ENCODE measurements at places on chromosomes 1 and 21. TPM values are rescaled to one million over a fixed set of nuclear protein-coding genes. Genes with fewer than 3 reads are reported as not detected.

DNA sequence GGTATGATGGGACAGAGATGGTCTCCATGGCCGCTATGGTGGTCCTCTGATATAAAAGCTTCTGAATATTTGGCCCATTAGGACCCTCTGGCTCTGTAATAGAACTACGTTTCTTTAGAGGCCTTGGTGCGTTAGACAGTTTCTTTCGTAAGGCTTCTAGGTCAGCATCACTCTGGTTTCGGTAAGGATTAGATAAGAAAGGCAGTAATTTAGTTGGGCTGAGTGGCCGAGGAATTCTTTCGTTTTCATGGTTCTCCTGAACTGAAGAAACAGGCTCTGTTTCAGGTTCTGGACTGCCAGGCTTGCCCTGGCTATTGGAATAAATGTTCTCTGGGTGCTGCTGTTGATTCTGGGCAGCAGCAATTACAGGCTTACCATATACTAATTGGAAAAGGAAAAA, 49.5 kb downstream of the TP53BP2 start:
- H3K36me3 ChIP-seq: peaks cover 72% of the 10 kb centered on the region
- no peaks in the 10 kb centered on the region for H3K4me1 ChIP-seq
- no peak overlapping the region for H3K4me3 ChIP-seq
- H3K27ac ChIP-seq: no peak overlapping the region
- no peak for DNase-seq
- H3K27me3 ChIP-seq: no peaks in the 10 kb centered on the region

DNA sequence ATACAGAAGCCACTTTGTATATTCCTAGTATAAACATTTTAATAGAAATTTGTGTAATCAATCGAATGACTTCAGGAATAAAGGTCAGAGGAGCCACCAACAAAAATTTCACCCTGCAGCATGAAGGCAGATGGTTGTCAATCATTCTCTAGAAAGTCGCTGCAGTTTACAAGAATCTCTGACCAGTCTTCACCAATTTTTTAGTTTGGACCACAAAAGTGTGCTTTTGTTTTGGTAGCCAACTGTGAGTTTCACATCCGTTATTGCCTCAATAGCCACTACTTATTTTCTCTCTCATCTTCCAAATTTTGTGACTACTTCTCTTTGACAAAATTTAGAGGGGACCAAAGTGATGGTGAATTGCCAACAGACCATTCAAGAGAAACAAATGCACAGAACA, 1155.6 kb downstream of the AMY1C start:
- no peak overlapping the region for H3K27ac ChIP-seq
- DNase-seq: no peak
- no peaks in the 10 kb centered on the region for H3K36me3 ChIP-seq
- H3K4me3 ChIP-seq: no peak overlapping the region

- no peaks in the 10 kb centered on the region for H3K27me3 ChIP-seq
- H3K36me3 ChIP-seq: peaks cover 10% of the 10 kb centered on the region
- DNase-seq: no peak
- H3K27ac ChIP-seq: no peak overlapping the region
- no peak overlapping the region for H3K4me3 ChIP-seq
Observed at GRCh38 chr21:45498646-45499000, 43.6 kb downstream of the SLC19A1 start.

The PADI3 gene
- not detected for total RNA-seq

The TMEM125 gene
- 0.35 TPM for total RNA-seq

Data from T-cell (primary cell).